CD4-positive, alpha-beta T cell treated with Interleukin-21 for 1 hour (primary cell): ENCODE measurements at places on chromosomes 5 and 9.
A peak's percentile ranks its signal among the peaks of the same experiment; 100 is the strongest.

- peak; percentile 25 for DNase-seq
These were observed 45.1 kb downstream of the PRRT1B start for GRCh38 chr9:131590449-131590848.

DNA sequence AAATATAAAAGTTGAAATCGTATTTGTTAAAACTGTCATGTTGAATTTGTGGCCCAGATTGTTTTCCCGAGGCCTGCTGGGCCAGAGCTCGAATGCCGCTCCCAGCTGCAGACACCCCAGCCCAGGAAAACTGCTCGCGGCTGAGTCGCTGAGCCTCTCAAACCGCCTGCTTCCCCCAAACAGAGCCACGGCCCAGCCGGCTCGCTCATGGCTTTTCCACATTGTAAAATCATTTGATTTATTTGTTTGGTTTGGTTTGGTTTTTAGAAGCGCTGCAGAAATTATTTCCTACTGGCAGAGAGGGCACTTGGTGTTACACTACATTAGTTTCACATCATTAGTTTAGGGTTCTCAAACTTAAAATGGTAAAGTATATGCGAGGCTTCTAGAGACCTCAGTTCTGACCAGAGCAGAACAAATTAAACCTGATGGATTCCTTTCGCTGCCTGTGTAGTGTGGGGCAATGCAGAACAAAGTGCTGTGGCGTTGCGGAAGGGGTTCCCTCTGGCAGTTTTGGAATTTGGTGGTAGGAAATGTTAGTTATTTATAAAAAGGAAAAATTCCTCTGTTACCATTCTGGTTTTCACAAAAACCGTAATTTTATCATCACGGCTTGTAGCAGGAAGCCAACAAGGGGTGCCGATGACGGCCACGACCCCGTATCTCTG is 156.5 kb upstream of the PITX1 start:
- no peak for DNase-seq

DNA sequence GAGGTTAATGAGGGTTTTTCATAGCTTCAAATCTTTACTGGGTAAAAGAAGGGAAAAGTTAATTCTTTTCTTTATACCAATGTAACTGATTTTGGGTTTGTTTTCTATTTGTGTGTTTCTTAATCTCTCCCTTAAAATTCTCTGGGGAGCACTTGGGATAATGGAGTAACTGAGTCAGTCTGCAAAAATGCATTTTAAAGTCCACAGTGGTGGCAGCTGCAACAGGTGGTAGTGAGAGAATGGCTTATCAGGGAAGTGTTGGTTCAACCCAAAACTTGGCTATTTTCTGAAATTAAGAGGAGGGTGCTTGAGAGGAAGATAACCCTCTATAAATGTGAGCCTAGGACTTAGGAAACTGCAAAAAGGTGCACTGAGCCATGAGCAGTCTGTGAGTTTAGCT is 39.9 kb upstream of the ASTN2 start:
- no peak for DNase-seq

DNA sequence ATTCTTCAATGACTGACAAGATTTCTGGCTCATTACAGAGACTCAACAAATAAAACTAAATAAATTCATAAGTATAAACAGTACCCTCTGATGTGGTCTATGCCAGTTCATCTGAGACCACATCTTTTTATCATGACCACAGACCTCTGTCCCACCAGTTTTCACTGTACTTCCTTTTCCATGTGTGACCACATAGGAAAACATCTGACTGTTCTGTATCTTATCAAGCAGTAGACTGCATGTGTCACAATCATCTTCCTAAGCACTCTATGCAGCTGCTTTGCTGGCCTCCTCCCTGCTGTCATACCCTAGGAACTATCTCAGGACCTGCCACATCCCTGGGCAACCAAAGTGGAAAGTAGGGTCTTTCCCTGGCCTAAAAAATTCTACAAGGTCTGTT is 205.0 kb upstream of the ZNF462 start:
- no peak for DNase-seq

DNA sequence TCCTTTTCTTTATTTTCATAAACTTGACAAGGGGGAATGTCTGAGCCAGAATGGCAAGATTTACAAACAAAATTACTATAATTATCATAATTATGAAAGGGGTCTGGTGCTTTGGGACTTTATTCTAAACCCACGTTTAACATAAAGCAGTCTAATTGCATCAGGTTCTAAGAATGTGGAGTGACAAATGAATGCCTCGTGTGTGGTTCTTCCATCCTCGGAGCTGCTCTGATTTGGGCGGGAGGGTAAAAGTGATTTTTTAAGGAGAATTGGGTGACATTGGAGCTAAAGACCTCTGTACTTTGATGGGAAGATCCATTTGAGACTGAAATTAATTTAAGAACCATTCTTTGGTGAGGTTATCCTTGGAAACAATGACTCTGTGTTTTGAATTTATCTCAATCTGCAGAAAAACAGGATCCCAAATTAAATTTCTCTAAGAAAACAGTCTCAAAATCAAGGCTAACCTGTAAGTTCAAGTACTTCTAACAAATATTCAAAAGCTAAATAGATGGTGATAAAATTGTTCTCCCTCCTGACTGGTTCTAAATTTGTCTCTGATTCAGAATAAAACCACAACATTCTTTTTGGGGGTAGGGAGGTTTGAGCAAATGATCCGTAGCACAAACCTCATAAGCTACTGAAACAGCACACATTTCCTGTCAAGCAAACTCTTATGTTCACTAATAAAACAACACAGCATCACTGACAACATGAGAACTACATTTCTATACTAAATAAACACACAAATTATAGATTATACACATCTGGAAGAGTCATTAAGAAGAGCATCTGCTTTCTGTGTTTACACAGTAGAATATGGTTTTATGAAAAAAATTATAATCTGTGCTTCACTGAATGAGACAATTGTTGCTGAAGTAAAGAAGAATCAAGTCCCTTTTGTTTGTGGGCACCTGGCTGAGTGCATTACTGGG is 85.5 kb downstream of the DCP2 start:
- no peak for DNase-seq

GRCh38 chr9:36858805-36859375 is 175.2 kb downstream of the PAX5 start:
- DNase-seq: no peak

- DNase-seq: no peak
These were observed 2.6 kb upstream of the QRFP start for GRCh38 chr9:130899051-130899748.
